ENCODE measurements at places on chromosomes 11 and 22.

- DNase-seq = no peak
Measured at GRCh38 chr11:134921938-134922337, 509.9 kb upstream of the B3GAT1 start.

GRCh38 chr11:43736502-43737200 is 56.1 kb downstream of the HSD17B12 start:
- DNase-seq = no peak

GRCh38 chr22:46584081-46584921 is 35.9 kb upstream of the GRAMD4 start:
- DNase-seq = no peak

GRCh38 chr11:73322382-73323306 is 14.6 kb downstream of the ARHGEF17 start:
- DNase-seq = no peak

DNA sequence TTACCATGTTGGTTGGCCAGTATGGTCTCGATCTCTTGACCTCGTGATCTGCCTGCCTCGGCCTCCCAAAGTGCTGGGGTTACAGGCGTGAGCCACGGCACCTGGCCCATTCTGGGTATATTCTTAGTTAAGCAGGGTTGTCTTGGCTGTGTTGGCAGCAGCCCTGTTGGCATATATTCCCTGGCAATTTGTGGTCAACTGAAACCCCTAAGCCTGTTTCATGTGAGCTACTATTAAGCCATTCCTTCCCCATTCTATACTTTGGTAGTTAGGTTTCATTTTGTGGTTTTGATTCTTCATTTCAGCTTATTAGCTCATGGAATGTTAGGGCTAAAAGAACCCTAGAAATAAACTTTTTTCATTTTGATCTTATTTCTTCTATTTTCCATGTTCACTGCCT is 22.2 kb upstream of the IL18BP start:
- no peak for DNase-seq
